ENCODE measurements at places on chromosomes 3 and 15.

GRCh38 chr3:27939521-27939920 lies 217.4 kb upstream of the EOMES start:
- DNase-seq, result no peak

DNA sequence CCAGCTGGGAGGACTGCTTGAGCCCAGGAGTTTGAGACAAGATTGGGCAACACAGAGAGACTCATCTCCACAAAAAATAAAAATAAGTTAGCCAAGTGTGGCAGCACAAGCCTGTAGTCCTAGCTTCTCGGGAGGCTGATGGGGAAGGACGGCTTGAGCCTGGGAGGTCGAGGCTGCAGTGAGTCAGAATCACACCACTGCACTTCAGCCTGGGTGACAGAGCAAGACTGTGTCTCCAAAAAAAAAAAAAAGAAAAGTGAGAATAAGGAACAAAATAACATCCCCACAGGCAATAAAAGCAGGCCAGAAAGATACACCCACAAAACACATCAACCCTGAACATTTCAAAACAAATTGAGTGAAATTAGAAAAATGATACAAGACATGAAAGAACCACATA lies 48.7 kb upstream of the OCA2 start:
- DNase-seq, result no peak

GRCh38 chr15:58062175-58062574 lies 3.3 kb downstream of the ALDH1A2 start:
- no peak for DNase-seq

- peak; percentile 18 for DNase-seq
Measured at GRCh38 chr15:79403501-79403900, 28.6 kb upstream of the MINAR1 start.

- no peak for DNase-seq
Measured at GRCh38 chr3:83457551-83457950, 1501.2 kb upstream of the CADM2 start.

DNA sequence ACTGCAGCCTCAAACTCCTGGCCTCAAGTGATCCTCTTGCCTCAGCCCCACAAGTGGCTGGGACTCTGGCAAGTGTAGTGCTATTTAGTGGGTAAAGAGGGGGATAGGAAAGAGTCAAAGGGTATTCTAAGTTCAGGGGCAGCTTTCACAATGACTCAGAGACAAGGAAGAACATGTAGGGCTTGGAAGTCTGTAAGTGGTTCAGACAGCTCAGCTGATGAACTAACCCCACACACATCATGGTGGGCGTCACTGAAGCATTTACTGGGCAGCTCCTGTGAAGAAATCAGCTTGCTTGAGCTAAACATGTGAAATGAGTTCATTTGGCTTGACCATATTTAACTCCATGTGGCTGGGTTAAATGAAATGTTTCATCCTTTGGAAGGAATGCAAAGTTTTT lies 34.6 kb upstream of the THSD4 start:
- peak; percentile 91 for DNase-seq

DNA sequence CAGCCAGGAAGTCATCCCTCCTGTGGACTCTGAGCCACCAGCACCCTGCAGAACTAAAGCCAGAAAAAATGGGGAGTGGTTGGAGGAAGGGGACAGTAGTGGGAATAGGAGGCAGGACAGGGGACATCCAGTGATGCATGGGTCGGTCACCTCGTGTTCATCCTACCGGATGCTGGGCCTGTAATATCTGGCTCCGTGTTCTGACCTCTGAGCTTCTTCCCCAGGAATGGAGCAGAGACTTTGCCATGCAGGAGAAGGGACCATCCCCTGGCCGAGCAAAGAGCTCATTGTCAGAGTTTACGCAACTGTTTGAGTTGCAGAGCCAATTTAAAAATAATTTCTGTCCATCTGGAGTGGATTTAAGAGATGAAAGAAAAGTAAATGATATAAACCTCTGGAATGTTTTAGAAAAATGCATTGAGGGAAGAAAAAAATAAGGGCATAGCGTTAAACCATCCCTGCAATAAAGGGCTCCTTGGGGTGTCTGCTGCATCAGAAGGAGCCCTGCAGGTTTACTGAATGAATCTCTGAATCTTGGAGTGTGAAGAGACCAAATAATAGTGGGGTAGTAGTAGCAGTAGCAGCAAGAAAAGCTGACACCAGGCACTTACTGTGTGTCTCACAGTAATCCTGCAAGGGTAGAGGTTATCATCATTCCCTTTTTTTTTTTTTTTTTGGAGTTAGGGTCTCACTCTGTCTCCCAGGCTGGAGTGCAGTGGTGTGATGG lies 70.9 kb downstream of the AAGAB start:
- peak; percentile 88 for DNase-seq

GRCh38 chr3:8505621-8506020 lies 4.0 kb downstream of the LMCD1 start:
- DNase-seq, result no peak

GRCh38 chr3:193971261-193971751 lies 164.6 kb upstream of the HES1 start:
- DNase-seq, result no peak

All from GM04503 (cell line).